Hindlimb muscle (tissue), 1 donor: ENCODE measurements at places on chromosomes 12 and 14. TPM values are rescaled to one million over a fixed set of nuclear protein-coding genes. Genes with fewer than 3 reads are reported as not detected.

- DNase-seq: peak; percentile 25
These were observed 15.8 kb upstream of the CPNE8 start for GRCh38 chr12:38921025-38921677.

GRCh38 chr14:57845802-57846531 is 19.9 kb downstream of the SLC35F4 start:
- DNase-seq: peak; percentile 83

TTC9 gene
- 8.1 TPM for polyA plus RNA-seq

- no peak for DNase-seq
These were observed 79.2 kb upstream of the NCOR2 start for GRCh38 chr12:124646385-124647230.

CEP83 gene
- polyA plus RNA-seq: 16.8 TPM
